ENCODE measurements at places on chromosomes 7 and 10.
A peak's percentile ranks its signal among the peaks of the same experiment; 100 is the strongest.

DNA sequence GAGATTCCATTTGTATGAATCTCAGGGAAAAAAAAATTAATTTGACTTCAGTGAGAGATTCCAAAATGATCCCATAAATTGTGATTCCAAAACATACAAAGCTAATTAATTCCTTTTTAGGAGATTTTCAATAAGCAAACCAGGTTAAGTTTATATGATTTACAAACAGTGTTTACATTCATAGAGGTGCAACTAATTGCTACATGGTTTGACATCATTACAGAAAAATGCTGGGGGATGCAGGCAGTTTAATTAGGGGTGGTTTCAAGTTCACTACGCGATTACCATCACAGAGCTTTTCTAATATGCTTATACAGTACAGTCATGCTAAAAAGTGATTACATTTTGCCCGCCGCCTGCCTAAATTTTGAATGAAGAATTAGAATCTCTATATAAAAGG, 143.2 kb upstream of the MGMT start:
- DNase-seq: no peak

DNA sequence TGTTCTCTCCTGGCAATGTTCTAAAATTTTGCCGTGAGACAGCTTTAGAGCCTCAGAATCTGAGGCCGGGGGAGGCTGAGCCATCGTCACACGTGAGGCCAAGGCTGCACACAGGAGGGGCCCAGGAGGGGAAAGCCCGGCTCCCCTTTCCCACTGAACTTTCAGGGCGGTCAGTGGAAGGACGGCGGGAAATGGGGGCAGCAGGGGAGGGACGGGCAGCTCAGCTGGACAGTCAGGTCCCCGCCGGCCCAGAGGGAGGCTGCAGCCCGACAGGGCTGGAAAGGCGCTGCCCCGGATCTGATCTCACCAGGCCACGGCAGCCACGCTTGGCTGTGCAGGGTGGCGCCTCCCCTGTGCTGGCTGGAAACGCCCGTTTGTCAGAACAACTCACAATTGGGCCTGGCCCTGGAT, 43.3 kb upstream of the ADGRA1 start:
- DNase-seq: no peak

DNA sequence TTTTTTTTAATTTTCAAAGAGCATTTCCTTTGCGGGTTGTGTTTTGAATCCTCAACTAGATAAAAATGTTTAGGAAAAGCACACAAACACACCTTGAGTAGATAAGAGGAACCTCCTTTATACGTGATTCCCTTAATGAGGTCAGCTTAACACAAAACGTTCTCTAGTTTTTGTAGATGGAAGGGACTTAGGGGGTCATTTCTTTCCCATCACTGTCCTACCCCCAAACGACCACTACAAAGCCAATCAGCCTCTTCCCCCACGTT, 1.2 kb downstream of the SUV39H2 start:
- DNase-seq: no peak

GRCh38 chr10:11215471-11215870, 197.8 kb downstream of the CELF2 start:
- no peak for DNase-seq

- no peak for DNase-seq
These were observed 2.0 kb upstream of the FEZF1 start for GRCh38 chr7:122306320-122307227.

- no peak for DNase-seq
These were observed 49.1 kb downstream of the DOCK4 start for GRCh38 chr7:112157072-112157471.

GRCh38 chr7:6111041-6111440, 79.9 kb downstream of the ANKRD61 start:
- no peak for DNase-seq

DNA sequence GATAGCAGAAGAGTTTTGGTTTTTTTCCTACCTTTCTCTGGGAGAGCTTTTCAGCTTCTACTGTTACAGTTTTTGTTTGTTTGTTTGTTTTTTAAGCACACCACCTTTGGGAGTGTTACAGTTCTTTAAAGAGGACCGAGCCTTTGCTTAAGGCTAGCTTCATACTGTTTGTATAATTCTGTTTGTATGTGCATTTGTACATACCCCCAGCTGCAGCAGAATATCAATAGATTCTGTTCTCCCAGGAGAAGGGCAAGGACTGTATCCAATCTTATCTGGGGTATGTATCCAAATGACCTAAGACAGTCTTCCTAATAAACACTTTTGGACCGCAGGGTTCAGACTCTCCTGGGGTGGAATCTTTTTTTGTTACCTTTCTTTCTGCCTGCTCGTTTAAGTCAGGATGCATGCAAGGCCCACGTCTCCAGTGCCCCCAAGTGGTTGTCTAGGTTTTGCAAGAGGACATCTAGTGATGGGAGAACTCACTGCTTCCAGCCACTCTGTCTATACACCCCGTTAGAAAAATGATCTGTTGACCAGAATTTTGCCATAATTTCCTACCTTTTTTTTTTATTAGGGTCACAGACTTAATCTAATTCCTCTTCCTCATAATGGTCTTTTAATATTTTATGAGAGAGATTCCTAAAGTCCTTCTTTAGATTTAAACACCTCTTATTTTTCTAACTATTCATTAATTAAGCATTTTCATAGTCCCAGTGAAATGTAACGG, 23.9 kb downstream of the NRF1 start:
- peak; percentile 29 for DNase-seq

- DNase-seq: no peak
These were observed 65.3 kb downstream of the MACC1 start for GRCh38 chr7:20151708-20152456.

DNA sequence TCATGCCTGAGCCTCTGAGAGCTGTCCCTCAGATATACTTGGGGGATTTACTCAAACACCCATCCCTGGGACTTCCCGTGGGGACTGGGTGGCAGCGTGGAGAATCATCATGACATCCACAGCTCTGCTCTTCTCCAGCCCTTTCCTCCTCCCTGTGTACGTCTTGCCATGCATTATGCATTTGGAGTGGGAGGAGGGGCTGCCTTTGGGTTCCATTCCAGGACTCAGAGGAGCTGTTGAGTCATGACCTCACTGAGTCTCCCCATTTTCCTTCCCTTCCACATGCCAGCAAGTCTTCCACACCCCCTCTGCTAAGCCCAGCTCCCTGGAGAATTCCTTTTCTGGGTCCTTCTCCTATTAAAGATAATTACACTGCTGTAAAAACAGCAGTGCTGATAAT, 480.7 kb downstream of the SORCS3 start:
- DNase-seq: no peak

DNA sequence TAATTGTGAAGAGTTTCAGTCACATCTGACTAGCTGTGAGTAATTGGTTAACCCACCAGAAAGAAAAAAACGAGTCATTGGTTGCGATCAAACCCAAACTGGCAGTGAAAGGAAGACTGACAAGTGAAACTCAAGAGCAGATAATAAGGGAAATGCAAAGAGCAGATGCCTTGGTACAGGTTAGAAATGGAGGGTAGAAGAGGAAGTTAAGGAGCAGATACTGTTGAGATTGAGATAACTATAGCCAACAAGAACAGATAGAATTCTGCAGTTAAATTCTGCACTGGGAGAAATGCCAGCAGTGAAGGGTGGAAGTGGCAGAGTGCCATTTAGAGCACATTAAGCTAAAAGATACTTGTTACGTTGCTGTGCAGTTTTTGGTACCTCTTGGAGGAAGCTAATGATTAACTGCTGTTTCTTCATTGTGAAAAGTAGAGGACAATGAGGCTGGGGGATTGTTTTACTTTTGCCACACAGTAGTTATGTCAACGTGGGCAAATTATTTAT, 65.8 kb downstream of the CDK13 start:
- DNase-seq: peak; percentile 52

GRCh38 chr7:5507013-5507412, 83.4 kb upstream of the TNRC18 start:
- no peak for DNase-seq

GRCh38 chr7:154985230-154985629, 17.7 kb downstream of the PAXIP1 start:
- no peak for DNase-seq

GRCh38 chr7:138837627-138838026, 39.6 kb upstream of the ATP6V0A4 start:
- no peak for DNase-seq

DNA sequence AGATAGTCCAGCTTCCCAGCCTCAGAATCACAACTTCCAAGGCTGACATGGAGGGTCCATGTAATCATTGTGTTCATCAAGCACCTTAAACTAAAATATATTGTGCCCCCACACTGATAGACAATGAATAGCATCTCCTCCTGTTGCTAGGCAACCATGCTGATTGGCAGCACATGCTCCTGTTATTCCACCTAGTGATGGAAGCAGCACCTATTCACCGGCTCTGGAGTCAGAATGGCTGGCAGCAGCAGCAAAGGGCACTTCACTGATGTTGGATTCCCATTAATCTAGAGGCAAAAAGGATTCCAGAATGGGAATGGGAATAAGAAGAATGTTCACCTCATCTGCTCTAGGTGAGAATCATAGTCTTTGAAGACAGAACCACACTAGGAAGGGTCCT, 55.0 kb downstream of the RELN start:
- no peak for DNase-seq
